ENCODE measurements at places on chromosomes 7 and 10.
A peak's percentile ranks its signal among the peaks of the same experiment; 100 is the strongest.

GRCh38 chr7:24336461-24336860 lies 52.5 kb downstream of the NPY start:
- no peak for DNase-seq

GRCh38 chr7:108402865-108403264 lies 53.4 kb downstream of the NRCAM start:
- no peak for DNase-seq

- no peak for DNase-seq
Observed at GRCh38 chr7:80185571-80185970, 50.9 kb downstream of the GNAI1 start.

DNA sequence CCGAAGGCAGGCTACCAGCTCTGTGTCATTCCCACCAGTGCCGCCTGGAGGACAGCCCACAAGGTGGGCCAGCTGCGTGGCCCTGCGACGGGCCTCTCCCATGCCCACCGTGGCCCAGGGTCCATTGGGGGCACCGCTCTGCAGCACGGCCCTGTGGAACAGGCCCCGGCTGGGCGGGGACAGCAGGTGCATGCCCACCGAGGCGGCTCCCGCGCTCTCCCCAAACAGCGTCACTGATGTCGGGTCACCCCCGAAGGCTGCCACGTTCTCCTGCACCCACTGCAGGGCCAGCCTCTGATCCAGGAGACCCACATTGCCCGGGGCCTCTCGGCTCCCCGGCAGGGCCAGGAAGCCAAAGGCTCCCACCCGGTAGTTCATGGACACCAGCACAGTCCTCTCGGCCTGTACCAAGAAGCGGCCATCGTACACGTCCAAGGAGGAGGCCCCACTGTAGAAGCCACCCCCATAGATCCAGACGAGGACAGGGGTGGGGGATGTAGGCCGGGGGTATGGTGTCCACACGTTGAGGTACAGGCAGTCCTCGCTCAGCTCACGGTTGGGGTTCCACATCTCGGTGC lies 2.3 kb downstream of the ACHE start:
- no peak for DNase-seq

GRCh38 chr7:92608380-92609322 lies 18.5 kb upstream of the FAM133B start:
- DNase-seq, result no peak

- DNase-seq, result no peak
Observed at GRCh38 chr10:34996843-34997242, 93.3 kb downstream of the CUL2 start.

DNA sequence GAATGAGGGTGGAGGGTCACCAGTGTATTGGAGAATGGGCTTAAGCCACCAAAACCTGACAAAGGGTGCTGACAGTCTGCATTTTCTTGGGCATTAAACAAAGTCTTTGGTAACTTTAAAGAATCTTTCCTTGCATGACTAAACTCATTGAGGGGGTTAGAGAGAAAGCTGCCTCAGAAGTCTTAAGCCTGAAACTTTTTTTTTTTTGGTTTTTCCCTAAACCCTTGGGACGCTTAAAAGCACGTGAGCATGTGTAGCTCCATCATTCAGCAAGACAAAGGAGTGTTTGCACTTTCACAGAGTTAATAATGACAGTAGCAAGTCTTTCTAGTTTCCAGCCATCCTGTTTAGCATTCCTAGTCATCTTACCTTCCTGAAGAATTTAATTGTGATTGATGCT lies 110.7 kb downstream of the LRMDA start:
- no peak for DNase-seq

GRCh38 chr7:134186027-134186426 lies 58.9 kb downstream of the LRGUK start:
- no peak for DNase-seq

DNA sequence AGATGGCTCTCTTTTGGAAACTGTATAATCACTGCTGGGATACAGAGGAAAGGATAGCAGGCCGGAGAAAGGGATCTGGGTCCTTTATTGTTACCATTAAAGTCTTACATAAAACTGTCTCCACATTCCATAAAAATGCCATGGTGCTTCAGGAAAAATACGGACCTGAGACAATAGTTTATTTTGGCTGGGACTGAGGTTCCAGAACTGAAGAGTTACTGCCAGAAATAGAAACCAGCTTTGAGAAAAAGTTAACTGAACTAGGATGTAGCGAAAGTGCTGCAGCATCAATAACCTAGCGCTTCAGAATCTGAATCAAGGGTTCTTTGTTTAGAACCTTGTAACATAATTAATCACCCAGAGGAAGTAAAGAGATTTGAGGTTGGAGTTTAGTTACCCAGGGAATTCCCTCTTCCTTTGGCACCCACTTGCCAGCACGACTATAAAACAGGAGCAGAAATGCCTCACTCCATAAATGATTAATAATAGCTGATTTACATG lies 38.0 kb downstream of the MEOX2 start:
- DNase-seq, result peak; percentile 68

GRCh38 chr10:78404296-78404695 lies 370.6 kb downstream of the RPS24 start:
- DNase-seq, result no peak

GRCh38 chr10:9911488-9911887 lies 1106.2 kb upstream of the CELF2 start:
- no peak for DNase-seq

DNA sequence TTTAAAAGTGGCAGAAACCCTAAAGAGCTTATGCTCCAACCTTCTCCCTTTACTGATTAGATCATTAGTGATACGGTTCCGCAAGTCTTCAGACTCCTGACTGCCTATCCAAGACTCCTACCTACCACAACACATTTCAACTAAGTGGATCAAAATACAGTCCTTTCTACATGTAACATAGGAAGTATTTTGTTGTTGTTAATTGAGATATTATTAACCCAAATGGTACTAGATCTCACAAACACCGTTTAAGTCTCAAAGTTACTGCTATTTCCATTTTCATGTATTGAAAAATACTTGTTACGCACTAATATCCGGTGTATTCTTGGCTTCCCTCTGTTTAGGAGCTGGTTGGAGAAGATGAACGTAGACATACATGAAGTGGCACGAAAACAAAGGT lies 1.1 kb downstream of the FAM237B start:
- DNase-seq, result no peak

DNA sequence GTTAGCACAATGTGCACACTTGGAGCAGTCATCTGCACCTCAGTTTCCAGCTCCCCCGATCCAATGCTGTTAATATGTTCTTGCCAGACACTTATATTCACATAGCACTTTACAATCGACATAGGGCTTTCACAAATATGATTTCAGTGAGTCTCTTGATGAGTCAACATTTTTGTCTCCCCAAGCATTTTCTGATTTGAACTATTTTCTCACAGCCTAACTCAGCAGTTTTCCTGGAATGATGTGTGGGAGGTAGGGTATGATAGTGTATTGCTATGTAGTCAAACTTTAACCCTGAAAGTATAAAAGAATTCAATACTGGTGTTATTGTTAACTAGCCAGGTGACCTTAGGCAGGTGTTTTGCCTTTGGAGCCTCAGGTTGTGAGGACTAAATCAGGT lies 82.5 kb upstream of the LRGUK start:
- peak; percentile 25 for DNase-seq

GRCh38 chr10:116766241-116766827 lies 24.0 kb upstream of the HSPA12A start:
- DNase-seq, result peak; percentile 80

GRCh38 chr7:151088856-151089699 lies 2.8 kb downstream of the AGAP3 start:
- no peak for DNase-seq

GRCh38 chr7:110839866-110840265 lies 251.1 kb upstream of the LRRN3 start:
- DNase-seq, result no peak

GRCh38 chr10:62655337-62655994 lies 149.1 kb upstream of the ADO start:
- DNase-seq, result no peak

DNA sequence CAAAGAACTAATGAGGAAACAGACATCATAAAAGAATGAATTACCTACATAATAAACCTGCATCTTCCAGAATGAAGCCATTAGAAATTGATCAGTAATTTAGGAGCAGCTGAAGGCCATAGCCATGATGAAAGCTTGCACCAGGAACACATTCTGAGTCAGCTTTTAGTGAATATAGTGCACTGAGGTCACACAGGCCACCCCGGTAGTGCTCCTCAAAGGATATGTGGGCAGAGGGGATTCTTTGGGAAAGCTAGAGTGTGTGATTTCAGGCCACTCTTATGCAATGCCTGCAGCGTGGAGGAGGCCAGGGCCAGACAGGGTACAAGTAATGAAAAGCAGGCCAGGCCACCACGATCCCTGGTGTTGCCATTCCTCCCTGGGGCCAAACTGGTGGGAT lies 451.9 kb downstream of the GRID1 start:
- DNase-seq, result no peak

DNA sequence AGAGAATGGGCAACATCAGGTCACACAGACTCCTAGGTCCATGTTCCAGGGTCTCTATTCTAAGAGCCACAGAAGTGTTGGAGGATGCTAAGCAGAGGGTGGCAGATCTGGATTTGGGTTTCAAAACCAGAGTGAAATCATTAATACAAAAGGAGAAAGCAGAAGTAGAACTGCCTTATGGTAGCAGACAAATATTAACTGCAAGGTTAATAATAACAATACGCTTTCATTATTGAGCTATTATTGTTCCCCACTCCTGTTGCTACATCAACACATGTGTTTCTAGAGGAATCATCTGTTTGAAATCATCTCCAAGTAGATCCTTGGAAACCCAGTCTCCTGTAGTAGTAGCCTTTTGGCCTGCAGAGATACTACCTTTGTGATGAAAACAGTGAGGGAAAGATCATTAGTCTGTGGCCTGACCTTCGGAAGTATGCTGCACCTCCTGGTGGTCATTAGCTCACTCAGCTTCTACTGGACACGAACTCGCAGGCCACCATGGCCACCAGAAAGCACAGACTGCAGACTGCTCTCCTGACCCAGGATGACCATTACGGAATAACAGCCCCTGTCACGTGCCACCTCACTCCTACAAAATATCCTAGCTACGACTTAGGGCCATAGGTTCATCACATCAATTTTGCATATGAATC lies 84.6 kb downstream of the XPNPEP1 start:
- no peak for DNase-seq

- DNase-seq, result peak; percentile 3
Observed at GRCh38 chr7:21507627-21508343, 35.1 kb upstream of the DNAH11 start.

DNA sequence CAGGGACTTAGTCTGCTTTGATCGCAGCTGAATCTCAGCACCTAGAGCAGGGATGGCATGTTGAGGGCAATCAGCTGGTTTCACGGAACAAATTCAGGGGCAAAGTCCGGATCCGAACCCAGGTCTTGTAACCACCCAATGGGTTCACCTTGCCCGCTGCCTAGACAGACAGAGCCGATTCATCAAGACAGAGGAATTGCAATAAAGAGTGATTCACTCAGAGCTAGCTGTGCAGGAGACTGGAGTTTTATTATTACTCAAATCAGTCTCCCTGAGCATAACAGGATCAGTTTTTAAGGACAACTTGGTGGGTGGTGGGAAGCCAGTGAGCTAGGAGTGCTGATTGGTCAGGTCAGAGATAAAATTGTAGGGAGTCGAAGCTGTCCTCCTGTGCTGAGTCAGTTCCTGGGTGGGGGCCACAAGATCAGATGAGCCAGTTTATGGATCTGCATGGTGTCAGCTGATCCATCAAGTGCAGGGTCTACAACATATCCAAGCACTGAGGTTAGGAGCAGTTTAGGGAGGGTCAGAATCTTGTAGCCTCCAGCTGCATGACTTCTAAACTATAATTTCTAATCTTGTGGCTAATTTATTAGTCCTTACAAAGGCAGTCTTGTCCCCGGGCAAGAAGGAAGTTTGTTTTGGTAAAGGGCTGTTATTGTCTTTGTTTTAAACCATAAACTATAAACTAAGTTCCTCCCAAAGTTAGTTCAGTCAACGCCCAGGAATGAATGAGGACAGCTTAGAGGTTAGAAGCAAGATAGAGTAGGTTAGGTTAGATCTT lies 43.5 kb upstream of the CHST3 start:
- no peak for DNase-seq

GRCh38 chr10:111075577-111076185 lies 1.1 kb upstream of the ADRA2A start:
- no peak for DNase-seq

- DNase-seq, result no peak
Observed at GRCh38 chr10:21278491-21279216, 246.8 kb downstream of the SKIDA1 start.

GRCh38 chr10:43069579-43069978 lies 7.3 kb upstream of the RET start:
- no peak for DNase-seq

DNA sequence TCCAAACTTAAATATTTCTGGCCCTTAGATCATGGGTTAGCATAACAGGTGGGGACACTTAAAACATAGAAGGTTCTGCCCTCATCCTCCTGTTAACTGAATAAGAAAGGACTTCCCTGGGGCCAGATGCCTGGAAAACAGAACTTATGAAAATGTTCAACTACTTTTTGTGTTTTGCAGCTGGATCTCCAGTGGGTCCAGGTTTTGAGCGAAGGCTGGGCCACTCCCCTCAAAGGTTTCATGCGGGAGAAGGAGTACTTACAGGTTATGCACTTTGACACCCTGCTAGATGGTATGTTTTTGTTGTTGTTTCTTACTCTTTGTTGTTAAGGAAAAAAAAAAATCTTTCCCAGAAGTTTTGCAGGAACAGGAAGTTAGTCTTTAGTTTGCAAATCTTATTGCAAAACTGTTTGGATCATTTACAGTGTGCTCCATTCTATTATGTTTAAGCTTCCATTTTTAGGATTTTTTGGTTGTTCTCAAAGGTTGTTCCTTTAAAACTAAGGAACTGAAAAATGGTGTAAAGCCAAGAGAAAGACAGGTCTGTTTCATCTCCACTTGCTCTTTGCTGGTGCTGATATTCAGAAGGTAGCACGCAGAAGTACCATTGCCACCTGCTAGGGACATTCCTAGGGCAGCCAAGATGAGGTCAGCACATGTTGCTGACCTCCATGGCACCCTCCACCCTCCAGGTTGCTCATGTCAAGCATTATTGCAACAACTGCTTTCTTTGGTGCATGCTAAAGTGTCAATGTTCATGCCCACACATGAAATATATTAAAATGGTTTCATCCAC lies 56.1 kb downstream of the PAPSS2 start:
- no peak for DNase-seq

- no peak for DNase-seq
Observed at GRCh38 chr7:158372400-158373342, 215.0 kb downstream of the PTPRN2 start.

- no peak for DNase-seq
Observed at GRCh38 chr10:90939116-90939515, 18.2 kb upstream of the ANKRD1 start.

GRCh38 chr7:29038463-29038862 lies 80.3 kb upstream of the TRIL start:
- no peak for DNase-seq

Data from epithelial cell of proximal tubule (primary cell).